Activated T-cell treated with anti-CD3 and anti-CD28 coated beads for 48 hours (primary cell): ENCODE measurements at places on chromosomes 1 and 21.

DNA sequence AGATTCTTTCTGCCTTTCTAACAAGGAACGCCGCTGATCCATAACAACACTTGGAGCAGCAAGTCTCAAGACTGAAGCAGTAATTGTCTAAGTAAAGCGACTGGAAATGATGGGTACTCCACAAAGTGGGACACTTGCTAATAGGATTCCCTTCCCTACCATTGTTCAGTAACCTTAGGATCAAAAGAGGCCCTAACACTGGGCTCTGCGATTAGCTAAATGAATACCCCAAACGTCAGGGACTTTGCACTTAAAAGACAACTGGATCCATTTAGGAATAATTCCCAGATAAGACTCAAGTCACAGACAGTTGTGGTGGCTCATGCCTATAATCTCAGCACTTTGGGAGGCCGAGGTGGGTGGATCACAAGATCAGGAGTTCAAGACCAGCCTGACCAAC lies 221.9 kb upstream of the FGGY start:
- no peak for DNase-seq

- DNase-seq, result no peak
Observed at GRCh38 chr1:103525114-103525606, 339 bp upstream of the RNPC3 start.

DNA sequence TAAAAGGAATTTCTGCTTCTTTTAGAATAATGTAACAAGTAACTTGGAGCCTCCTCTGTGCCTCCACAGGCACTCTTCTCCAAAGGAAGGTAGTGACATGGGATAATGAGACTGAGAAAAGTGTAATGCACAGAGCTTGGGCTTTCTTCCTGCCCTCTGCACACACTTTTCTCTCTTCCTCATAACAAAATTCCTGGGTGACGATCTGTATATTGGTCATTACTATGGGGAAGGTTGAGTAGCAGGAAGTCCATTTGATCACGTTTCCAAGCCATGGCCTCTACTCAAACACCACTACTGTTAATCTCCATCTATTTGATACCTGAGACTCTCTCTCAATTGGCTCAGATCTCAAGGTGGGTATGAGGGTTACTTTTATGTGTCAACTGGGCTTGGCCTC lies 113.9 kb downstream of the GRIK1 start:
- DNase-seq, result no peak

DNA sequence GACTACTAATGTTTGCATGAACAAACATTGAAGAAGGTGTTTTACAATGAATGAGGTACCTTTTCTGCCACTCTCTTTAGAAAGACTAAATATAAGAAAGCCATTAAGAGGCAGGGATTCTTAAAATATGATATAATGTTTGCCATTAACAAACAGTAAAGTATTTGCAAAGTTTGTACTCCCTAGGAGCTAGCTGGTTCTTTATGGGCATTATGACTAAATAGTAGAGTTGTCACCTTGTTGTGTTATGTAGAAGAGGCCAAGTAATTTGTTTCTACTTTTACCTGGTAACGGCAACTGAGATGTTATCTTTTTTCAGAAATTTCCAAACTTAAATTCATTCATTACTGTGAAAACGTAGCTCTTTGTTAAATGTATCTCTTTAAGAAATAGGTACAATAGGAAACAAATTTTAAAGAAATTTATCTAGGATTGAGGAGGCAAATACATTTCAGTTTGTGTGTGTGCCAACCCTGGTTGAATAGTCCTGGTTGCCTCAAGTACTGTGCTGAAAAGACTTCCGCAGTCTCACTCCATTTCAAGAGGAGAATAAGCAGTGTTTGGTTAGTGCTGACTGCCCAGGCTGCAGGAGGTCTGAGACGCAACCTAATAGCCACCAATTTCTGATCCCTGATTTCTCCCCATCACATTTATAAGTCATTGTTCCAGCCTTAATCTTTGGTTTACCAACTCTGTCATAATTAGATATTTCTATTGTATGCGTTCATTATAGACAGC lies 52.1 kb downstream of the WDR3 start:
- DNase-seq, result no peak

GRCh38 chr1:117695796-117696490 lies 90.1 kb downstream of the TENT5C start:
- DNase-seq, result no peak

DNA sequence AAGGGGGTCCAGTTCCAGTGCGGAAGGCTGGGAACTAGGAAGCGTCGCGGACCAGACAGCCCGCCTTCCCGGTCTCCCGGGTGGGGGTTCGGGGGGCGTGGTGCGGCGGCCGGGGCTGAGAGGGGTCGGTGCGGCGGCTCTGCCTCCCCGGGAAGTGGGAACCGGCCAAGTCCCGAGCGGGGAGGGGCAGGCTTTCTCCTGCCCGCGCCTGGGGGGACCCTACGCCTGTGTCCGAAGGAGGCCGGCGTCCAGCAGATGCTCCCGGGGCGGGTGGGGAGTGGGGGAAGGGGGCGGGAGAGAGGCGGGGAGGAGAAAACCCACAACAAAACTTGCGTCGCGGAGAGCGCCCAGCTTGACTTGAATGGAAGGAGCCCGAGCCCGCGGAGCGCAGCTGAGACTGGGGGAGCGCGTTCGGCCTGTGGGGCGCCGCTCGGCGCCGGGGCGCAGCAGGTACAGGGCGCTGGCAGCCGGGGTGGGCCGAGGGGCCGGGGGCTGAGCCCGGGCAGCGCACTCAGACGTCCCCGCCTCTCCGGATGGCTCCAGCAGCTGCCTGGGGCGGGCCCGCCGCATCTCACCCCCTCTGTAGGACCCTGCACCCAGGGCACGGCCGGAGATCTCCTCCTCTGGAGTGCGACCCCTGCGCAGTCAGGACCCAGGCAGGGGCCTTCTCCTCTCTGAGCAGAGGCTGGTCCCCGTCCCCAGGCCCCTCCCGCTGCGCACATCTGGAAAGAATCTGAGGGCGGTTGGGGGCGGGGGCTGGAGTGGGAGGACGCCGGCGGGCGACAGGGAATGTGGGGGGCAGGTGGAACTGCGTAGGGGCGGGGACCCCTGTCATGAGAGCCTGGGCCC lies at the start of gene PODN:
TSS of gene PODN (plus strand) at position 355 of the 849 bp plus-strand sequence. CDS start 7,643 bp downstream, outside the sequence.
- DNase-seq, result no peak

GRCh38 chr1:197896301-197896700 lies 6.1 kb upstream of the C1orf53 start:
- no peak for DNase-seq

DNA sequence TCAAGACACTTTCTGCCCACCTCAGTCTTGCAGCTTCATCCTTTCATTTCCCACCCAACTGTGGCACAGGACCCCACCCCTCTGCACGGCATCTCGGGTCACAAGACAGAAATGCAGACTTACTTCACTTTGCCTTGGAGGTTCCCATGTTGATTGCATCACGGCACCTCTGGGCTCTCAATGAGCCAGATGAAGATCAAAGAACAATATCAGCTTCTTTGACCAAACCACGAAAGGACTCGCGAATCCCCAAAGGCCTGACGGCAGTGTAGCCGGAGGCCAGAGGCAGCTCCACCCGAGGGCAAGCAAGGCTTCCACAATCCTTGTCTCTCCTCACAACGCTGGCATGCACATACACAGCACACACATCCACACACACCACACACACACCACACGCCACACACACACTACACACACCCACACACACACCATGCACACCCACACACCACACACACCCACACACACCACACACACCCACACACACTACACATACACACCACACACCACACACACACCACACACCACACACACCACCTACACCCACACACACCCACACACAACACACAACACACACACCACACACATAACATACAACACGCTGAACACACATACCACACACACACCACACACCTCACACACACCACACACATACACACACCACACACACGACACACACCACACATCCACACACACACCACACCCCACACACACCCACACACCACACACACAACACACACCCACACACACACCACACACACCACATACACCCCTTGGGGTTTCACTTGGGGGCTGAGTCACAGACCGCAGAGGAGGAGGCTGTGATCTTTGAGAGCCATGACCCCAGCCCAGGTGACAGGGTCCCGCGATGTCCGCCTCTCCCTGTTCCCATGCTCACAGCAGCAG lies 35.8 kb downstream of the UBASH3A start:
- DNase-seq, result no peak

DNA sequence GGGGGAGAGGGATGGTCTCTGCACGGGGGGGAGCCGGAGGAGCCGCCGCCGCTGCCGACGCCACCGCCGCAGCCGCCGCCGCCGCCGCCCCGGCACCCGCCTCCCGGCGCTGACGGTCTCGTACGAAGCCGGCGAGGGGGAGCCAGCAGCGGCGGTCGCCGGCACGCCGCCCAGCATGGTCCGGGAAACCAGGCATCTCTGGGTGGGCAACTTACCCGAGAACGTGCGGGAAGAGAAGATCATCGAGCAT lies 311 bp downstream of the SPEN start:
- no peak for DNase-seq

DNA sequence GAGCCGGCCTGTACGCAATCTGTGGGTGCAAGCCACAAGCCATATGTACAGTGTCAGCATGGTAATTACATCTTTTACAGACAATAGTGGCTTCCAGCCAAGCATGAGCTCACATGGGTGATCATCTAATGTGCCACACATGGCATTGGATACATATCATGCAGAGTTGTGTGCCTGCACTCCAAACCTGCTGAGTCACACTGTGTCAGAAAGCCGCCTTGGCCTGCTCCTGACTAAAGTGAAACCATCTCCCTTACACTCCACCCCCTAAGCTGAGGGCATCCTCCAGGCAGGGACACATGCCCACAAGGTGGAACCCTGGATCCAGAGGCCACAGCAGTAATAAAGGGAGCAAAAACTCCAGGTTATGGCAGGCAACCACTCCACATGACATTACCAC lies 72.5 kb downstream of the KCNT2 start:
- DNase-seq, result no peak

DNA sequence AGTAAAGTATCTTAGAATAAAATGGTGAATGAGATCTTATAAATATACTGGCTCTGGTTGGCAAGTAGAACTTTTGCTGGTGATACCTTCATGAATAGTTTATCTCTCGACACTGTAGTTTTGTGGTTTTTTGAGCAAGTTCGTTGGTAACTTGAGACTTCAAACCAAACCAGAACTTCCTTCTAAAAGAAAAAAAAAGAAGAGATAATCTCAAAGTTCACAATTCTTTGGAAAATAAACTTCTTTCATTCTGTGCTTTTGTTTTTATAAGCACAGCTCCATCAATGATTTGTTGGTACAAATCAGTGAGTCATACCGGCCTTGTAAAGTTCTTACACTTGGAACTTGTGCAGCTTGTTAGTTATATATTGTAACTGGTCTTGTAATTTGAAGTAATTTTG lies 2.3 kb downstream of the HIPK1 start:
- DNase-seq, result no peak

DNA sequence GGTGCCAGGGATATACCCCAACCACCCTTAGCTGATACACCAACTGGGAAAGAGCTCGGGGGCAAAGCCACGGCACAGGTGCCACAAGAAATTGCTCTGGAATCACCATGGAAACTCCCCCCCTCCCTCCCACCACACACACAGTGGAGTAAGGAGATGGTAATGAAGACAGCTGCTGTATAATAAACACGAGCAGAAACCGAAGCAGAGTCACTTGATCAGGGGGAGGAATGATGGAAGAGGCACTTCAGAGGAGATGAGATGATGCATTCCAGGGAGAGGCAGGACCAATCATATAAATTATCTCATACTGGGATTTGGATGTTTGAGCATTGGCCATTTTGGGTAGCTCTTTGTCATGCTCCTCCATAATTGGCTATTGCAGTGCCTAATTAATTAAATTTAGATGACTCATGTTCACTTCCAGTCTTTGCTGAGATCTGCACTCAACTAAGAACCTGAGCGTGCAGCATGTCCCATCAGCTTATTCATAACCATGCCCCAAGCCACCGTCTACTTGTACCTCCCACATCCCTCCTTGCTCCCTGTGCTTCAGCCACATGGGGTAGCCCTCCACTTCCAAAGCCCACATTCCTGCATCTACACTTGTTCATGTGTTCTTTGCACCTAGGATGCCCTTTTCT lies 189.5 kb downstream of the ZSCAN20 start:
- no peak for DNase-seq

- DNase-seq, result no peak
Observed at GRCh38 chr21:26374817-26375216, 198.3 kb downstream of the CYYR1 start.

- no peak for DNase-seq
Observed at GRCh38 chr1:56068908-56069307, 510.5 kb downstream of the PLPP3 start.

- no peak for DNase-seq
Observed at GRCh38 chr1:214418391-214418790, 133.0 kb downstream of the PTPN14 start.

GRCh38 chr1:58933599-58933926 lies 149.7 kb upstream of the JUN start:
- no peak for DNase-seq

DNA sequence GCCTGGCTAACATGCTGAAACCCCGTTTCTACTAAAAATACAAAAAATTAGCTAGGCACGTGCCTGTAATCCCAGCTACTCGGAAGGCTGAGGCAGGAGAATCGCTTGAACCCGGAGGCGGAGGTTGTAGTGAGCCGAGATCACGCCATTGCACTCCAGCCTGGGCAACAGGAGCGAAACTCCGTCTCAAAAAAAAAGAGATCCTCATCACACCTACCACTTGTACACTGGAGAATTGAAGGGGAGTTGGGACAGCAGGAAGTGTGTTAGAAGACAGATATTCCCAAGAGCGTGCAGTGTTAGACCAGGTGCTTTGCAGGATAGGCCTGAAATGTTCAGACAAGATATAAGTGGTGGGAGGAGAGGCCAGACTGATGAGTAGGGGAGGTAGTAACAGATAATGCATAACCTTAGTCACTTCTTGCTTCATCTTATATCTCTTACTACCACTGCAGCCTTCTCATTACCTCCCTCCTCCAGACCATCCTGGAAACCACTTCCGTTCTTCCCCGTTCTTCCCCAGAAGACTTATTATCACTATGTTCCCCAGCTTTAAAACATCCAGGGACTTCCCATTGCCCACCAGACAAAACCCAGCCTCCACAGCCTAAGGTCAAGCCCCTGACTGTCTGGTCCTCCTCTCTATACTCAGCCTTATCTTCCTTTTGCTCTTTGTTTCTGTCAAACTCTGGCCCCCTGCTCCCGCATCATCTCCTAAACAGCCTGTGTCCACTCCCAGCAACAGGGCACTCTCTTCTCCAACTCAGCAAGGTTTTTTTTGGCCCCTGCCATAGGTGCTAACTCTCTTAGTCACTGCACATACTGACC lies 21.3 kb downstream of the FAM20B start:
- no peak for DNase-seq

- DNase-seq, result peak; percentile 57
Observed at GRCh38 chr1:34597877-34598514, 156.9 kb upstream of the GJB5 start.

- peak; percentile 76 for DNase-seq
Observed at GRCh38 chr1:202189001-202189790, 4.4 kb upstream of the LGR6 start.
